Urinary bladder (tissue), 4 donors: ENCODE measurements at places on chromosomes 5 and 9. TPM values are rescaled to one million over a fixed set of nuclear protein-coding genes. Genes with fewer than 3 reads are reported as not detected.
A peak's percentile ranks its signal among the peaks of the same experiment; 100 is the strongest.

DNA sequence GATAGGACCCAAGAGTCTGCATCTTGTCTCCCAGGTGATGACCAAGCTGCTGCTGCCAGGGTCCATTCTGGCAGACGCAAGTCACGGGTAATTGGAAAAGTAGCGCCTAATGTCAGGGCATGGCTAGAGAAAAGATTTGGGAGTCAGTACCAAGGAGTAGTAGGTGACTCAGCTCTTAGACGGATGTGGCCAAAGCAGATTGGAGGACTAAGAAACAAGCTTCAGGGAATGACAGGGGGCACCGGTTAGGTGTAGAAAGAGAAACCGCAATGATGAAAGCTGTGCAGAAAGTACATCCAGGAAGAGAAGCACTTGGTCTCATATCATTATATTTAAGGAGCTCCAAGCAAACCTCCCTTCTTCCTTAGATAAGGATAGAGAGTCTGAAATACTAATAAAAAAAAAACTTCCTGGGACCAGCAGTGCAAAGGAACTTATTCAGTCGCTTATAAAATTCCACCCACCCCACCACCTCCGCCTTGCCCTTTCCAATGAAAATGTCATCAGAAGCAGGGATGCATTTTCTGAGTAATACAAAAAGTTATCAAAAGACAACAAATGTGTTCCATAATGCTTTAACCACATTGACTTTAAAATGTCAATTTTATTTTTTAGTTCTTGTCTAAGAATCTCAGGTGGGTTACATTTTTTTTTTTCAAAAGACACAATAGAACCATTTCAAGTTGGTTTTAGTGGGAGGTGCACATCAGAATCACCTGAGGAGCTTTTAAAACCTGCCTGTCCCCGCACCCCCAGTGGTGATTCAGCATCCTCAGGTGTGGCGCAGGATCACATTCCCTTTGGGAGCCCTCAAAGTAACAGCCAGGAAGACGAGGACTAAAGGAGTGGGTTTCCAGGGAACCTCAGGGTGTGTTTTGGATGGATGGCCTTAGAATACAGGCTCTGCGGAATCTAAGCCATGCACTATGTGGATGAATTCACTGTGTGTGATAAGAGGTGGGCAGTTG, 31.2 kb downstream of the PTPN3 start:
- no peak for DNase-seq

GRCh38 chr5:152736906-152737305, 331.8 kb upstream of the NMUR2 start:
- DNase-seq = no peak

GRCh38 chr9:127197861-127198430, 66.6 kb upstream of the GARNL3 start:
- DNase-seq = no peak

- no peak for DNase-seq
Measured at GRCh38 chr5:140795259-140795641, 598 bp downstream of the PCDHA2 start.

GRCh38 chr9:92968081-92968480, 20.8 kb downstream of the FGD3 start:
- no peak for DNase-seq

NUTM2F gene
- not detected for total RNA-seq

- no peak for DNase-seq
Measured at GRCh38 chr5:123297866-123298265, 125.3 kb downstream of the CEP120 start.

SLC45A2 gene
- total RNA-seq = not detected

MORN5 gene
- 8.4 TPM for total RNA-seq

DNA sequence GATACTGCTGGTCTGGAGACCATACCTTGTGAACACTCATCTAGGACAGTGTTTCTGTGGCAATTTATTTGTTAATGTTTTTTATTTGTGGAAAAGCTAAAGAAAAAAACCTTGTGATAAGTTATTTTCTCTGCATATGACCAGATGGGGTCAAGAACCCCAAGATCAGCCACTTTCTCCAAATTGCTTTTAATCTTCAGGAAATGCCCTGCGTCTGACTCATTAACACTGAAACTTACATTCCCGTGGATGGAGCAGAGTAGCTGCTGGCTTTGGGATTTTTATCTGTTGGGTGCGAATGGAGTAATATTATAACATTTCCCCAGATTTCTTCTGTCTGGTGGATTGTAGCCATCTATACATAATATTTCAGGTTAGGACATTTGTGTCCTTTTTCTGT, 444.5 kb downstream of the SH3GL2 start:
- DNase-seq = no peak

DNA sequence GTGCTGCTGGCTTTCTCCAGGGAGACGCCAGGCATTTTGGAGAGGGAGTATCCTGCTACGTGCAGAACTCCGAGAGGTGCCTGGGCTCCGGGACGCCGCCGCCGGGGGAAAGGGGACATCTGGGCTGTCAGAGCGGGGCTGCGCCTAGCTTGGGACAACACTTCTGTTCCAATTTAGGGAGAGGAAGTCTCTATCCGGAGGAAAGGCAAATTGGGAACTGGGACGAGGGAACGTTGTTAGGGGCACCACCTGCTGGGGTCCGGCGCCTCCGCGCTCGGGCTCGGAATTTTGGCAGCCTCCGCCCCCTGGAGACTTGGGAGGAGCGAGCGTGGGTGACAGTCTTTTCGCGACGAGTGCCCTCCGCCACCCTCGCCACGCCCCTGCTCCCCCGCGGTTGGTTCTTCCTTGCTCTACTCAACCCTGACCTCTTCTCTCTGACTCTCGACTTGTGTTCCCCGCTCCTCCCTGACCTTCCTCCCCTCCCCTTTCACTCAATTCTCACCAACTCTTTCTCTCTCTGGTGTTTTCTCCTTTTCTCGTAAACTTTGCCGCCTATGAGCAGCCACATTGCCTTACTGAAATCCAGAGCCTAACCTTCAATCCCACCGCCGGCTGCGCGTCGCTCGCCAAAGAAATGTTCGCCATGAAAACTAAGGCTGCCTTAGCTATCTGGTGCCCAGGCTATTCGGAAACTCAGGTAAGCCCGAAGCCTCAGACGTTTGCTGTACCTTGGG, 1.6 kb downstream of the TSLP start:
- no peak for DNase-seq

HTR4 gene
- total RNA-seq = 0.26 TPM

CFAP77 gene
- total RNA-seq = not detected

GRCh38 chr5:36642089-36642488, 35.7 kb downstream of the SLC1A3 start:
- no peak for DNase-seq

DNA sequence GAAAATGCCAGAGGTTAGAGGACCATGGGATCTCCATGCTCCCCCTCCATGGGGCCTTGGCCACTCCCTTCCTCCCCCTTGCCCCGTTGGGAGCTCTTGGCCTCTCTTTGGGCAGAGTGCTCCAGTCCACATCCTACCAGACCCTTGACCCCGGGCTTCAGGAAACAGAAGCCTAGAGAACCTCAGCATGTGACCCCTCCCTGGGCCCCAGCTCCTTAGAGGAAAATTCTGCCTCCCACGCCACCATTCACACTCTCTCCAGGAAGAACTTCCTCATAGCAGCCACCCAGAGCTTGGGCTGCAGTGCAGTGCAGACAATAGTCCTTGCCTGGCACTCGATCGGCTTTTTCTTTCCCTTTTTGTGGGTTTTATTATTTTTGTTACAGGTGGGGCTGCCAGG, 6.0 kb downstream of the LHX6 start:
- DNase-seq = no peak

- no peak for DNase-seq
Measured at GRCh38 chr9:100222674-100223073, 123.6 kb downstream of the INVS start.

GAPVD1 gene
- total RNA-seq = 77.6 TPM

DNA sequence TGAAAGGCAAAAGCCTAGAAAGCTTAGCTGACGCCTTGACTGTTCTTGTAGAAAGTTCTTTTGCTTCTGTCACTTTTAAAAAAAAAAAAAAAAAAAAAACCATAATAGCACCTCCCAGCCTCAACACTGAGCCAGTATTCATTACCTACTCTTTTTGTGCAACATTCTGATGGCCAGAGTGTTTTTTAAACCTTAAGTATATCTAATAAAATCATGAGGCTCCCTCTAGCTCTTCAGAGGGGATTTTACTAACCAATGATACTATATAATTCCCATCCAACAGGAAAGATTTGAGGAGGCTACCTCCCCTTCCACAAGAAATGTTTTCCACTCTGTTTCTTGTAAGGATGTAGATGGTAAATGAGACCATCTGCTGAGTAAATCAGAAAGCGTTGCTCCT, 3.9 kb downstream of the BNC2 start:
- DNase-seq = no peak

DNA sequence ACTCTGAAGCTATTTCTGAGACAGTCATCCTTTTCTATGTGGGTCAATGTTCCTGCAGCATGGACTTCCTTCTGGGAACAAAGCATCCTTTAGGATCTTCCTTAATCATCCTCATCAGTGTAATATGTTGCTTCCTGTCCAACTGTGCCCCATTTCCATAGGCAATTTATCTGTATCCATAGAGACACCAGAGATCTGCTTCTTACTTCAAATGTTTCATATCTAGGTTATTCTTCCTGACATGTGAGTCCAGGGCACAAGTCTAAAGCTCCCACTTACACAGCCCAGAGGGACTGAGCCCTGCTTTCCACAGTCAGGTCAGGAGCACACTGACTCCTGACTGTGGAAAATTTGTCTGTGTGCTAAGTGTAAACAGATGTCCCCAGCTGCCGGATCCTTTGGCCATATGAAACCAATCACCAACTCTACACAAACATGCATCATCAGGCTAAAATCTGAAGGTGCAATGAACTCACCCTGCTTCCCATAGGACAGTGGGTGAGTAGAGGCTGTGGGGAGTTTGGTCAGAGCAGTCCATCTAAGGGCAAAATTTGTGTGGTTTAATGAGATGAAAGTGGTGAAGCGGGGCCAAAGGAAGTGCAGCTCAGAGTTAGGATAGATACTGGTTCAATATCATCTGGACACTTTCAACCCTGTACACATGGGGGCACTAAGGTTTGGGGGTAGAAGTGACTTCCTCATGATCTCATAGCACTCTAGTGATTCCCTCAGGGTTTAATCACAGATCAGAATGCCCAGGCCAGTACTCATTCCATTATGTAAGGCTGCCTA, 85.2 kb upstream of the TNC start:
- DNase-seq = no peak

ACOT12 gene
- 0.21 TPM for total RNA-seq

GABRA6 gene
- total RNA-seq = not detected

DNA sequence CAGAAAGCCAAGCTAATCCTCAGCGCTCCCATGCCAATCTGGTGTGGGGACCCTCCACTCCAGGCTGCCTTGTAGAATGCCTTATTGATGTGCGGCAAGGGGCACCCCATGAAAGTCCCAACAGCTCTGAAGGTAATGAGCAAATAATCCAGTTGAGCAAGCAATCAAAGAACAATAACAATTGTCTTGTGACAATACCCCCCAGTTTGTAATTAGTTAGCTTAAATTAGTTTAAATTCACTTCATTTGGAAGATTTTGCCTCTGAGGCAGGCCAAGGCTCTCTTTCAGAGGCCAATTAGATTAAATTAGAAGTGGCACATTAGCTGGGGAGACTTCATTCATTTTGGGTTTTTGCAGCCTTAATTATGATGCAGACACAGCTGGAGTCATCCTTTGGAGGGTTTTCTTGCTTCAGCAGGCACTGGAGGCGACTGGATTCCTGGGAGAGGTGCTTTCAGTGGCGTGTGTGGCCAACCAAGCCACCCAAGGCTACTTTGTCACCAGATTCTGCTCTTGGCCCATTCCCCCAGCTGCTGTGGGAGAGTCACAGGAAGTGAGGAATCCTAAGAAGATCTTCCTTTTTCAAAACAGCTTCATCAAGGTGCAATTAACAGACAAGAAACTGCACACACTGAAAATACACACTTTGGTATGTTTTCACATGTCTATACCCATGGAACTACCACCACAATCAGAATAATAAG, 17.9 kb upstream of the FBP1 start:
- no peak for DNase-seq

- no peak for DNase-seq
Measured at GRCh38 chr5:128649192-128649591, 111.1 kb upstream of the FBN2 start.

- DNase-seq = no peak
Measured at GRCh38 chr9:136171009-136171800, 33.7 kb downstream of the LHX3 start.

DNA sequence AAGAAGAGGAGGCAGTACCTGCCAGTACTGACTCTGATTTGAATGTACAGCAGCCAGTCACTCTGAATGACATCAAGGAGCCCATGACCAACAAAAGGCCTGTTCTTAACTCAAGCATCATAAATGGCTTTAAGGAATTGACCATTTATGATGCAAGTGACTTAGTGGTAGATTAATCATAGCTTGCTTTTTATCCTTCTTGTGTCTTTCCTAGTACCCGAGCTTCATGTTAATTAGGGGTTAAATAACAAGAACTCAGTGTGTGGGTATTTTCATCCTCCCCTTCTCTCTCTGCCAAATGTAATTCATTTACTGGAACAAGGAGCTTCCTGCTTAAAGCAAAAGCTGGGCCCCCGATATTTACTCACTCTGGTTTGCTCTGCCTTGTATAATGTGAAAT, 146.5 kb downstream of the UNC13B start:
- DNase-seq = no peak

DNA sequence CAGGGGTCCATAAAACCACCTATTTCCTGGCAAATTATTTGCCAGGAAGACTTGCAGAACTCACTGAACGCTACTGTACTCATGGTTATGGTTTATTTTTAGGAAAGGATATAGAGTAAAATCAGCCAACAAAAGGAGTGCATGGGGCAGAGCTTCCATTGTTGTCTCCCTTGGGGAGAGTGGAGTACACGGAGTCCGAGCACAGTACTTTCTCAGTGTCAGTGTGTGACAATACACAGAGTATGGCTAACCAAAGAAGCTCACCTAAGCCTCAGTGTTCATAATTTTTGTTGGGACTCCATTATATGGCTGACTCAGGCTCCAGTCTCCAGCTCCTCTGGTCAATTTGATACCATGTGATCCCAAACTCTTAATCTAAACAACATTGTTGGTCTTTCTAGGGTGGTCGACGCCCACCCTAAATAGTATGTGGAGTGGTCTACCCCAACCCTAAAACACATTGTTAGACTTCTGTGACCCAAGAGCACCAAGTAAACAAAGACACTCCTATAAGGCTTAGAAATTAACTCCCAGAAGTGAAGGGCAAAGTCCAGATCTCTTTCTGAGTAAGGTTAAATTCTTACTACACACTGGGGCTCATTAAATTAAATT, 74.9 kb downstream of the SLC44A1 start:
- DNase-seq = no peak

DNA sequence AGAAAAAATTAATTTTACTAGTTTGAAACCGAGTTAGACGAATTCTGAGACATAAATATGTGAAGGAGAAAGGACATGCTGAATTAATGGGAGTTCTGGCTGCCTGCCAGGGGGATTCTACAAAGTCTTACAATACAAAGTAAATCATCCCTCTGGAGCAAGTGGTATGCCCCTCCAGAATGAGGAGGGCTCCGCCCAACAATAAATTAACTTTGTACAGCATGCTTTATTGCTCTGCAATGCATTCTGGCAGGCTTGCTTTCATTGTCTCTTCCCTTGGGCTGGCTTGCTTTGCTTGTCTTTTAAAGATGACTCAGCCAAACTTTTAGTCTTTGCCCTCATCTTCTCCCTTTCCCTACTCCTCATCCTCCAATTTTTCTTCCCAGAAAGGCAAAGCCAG, 11.7 kb upstream of the PCDHB1 start:
- peak; percentile 15 for DNase-seq
